ENCODE measurements at places on chromosomes 1 and 21.

GRCh38 chr1:62194651-62195544 lies at the start of gene L1TD1:
Gene L1TD1 (plus strand): TSS chr1:62194849. CDS start chr1:62206629, 11,780 bp downstream.
- no peak for DNase-seq

DNA sequence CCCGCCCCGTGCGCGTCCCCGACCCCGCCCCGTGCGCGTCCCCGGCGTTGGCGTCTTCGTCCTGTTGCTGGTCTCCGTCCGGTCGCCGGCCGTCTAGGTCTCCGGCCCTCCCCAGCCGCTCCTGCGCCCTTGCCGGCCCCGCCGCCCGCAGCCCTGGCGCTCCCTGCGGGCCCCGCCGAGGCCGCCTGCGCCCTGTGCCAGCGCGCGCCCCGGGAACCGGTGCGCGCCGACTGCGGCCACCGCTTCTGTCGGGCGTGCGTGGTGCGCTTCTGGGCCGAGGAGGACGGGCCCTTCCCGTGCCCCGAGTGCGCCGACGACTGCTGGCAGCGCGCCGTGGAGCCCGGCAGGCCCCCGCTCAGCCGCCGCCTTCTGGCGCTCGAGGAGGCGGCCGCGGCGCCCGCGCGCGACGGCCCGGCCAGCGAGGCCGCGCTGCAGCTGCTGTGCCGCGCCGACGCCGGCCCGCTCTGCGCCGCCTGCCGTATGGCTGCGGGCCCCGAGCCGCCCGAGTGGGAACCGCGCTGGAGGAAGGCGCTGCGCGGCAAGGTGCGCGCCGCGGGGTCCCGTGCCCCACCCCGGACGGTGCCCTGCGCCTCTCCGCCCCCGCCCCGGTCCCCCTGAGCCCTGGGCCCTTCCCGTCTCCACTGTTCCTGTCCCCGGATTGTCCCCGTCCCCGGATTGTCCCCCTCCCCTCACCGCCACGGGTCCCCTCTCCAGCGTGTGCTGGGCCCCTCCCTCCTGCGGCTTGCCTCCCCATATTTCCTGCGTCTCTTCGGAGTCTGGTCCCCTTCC lies at the start of gene RNF187:
Gene RNF187 (plus strand): TSS at position 47 of the 789 bp plus-strand sequence.
- DNase-seq: no peak

GRCh38 chr1:111842411-111842810 lies 86.7 kb downstream of the DDX20 start:
- DNase-seq: no peak

- DNase-seq: no peak
Observed at GRCh38 chr1:200146100-200146499, 118.6 kb downstream of the NR5A2 start.

- DNase-seq: peak; percentile 56
Observed at GRCh38 chr1:119815361-119815760, 4.1 kb upstream of the REG4 start.

GRCh38 chr1:188394677-188395076 lies 1565.9 kb downstream of the PLA2G4A start:
- DNase-seq: no peak

GRCh38 chr1:67429528-67430357 lies 459 bp downstream of the SERBP1 start:
- peak; percentile 37 for DNase-seq

GRCh38 chr21:25079053-25079452 lies 528.2 kb downstream of the MRPL39 start:
- DNase-seq: no peak

- DNase-seq: peak; percentile 64
Observed at GRCh38 chr1:228141226-228142044, 1.4 kb downstream of the GUK1 start.

DNA sequence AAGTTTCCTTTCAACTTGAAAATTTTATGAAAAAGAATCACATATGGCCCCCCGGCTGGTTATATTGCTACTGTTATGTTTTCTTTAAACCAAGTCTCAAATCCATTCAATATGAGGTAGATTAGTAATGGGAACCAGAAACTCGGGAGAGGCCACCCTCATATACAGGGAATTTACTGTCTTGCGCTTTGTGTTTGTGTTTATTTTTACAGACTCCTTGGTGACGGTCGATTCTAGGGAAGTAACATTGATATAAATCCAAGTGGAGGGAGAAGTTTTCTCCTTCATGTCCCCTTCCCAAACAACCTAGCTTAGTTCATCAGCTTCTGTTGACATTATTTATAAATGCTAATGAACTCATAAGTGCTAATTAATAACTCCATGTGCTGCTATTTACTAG lies 163.5 kb upstream of the LMO4 start:
- no peak for DNase-seq

GRCh38 chr1:154429841-154430611 lies 24.9 kb downstream of the IL6R start:
- DNase-seq: no peak

Measured in EH (cell line).